ENCODE measurements at places on chromosomes 6 and 20.

GRCh38 chr6:52360028-52360427 is 1.9 kb upstream of the PAQR8 start:
- no peak for DNase-seq

- no peak for DNase-seq
Measured at GRCh38 chr6:43778131-43778855, 8.3 kb downstream of the VEGFA start.

GRCh38 chr6:144785056-144785455 is 499.9 kb downstream of the UTRN start:
- DNase-seq: no peak

DNA sequence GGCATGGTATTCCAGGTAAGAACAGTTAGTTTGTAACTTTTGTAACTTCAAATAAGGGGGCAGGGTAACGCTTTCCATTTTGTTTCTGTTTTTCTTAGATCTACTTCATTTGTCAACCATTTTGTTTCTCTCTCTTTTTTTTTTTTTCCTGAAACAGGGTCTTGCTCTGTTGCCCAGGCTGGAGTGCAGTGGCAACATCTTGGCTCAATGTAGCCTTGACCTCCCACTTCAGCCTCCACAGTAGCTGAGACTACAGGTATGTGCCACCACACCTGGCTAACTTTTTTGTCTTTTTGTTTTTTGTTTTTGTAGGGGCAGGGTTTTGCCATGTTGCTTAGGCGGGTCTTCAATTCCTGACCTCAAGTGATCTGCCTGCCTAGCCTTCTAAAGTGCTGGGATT is 32.1 kb upstream of the NHSL1 start:
- DNase-seq: no peak

DNA sequence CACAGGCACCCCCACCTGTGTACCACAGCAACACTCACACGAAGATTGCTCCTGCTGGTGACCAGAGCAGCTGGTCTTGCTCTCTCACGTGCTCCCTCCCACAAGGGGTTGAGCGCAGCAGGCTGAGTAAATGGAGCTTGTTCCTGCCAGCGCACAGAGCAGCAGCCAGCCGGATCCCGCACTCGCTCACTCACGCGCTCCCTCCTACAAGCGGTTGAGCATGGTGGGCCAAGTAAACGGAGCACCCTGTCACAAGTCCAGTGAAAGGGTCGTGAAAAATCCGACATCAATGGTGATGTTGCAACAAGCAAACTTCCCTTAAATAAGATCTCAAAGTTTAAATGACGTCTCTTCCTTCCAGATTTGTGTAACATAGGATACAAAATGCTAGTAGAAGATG is 313.7 kb downstream of the FOXC1 start:
- no peak for DNase-seq

DNA sequence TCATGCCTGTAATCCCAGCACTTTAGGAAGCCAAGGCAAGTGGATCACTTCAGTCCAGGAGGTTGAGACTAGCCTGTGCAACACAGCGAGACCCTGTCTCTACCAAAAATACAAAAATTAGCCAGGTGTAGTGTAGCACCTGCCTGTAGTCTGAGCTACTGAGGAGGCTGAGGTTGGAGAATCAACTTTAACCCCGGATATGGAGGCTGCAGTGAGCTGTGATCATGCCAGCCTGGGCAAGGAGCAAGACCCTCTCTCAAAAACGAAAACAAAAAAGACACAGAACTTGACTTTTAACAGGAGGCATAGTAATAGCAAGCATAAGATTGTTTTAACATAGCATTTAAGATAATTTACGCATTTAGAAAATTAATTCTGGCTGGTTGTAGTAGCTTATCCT is 32.5 kb downstream of the MYB start:
- DNase-seq: no peak

All from inflammatory macrophage (primary cell).